ENCODE measurements at places on chromosomes 13 and 19. TPM values are rescaled to one million over a fixed set of nuclear protein-coding genes. Genes with fewer than 3 reads are reported as not detected.

The OR10H1 gene
- not detected for total RNA-seq

The ELANE gene
- 0.97 TPM for total RNA-seq

DNA sequence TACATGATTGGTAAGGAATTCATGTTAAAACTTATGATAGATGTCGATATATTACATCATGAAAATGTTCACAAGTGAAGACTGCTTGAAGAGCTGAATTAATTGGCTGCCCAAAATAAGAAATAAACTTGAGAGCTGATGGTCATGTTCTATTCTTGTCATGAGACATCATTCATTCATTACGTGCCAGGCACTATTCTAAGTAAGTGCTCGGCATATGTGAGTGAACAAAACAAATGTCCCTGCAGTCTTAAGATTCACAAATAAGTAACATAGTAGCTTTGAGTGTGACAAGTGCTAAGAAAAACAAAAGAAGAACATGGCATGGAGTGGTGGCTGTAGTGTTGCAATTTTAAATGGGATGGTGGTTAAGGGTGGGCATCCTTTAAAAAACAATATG, 329.3 kb downstream of the SUCLA2 start:
- DNase-seq = no peak

DNA sequence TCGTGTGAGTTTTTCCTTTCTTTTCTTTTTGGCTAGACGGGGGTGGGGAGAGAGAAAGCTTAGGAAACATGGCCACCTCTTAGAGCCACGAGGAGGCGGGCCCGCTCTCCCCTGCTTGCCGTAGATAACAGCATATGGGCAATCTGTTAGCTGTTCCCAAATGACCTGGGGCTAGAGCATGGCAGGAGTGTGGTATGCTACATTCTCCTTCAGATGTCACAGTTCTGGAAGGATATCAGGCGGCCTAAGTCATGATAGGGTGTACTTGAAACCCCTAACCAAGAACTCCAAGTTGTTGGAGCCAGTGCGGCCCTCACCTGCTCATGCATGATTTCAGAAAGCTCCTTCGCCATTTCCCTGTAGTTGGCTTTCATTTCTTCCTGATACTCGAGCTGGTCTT, 44.3 kb upstream of the SLC15A1 start:
- DNase-seq = no peak

GRCh38 chr13:19794631-19795030, 11.9 kb upstream of the PSPC1 start:
- DNase-seq = no peak

DNA sequence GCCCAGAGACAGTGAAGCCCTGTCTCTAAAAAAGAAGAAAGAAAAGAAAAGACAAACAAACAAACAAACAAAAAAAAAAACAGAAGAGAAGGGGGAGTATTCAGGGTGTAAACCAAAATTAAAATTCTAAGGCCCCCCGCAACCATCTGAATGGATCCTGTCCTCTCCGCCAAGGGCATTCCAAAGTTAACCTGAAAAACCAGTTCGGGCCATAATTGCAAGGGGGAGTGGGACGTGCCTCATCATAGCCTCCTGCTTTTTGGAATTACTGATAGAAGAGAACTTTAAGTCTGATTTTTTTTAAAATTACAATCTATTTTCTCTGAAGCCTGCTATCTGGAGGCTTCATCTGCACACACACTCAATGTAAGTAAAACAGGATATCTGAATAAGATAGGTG, 5.7 kb upstream of the IFNL2 start:
- no peak for DNase-seq

DNA sequence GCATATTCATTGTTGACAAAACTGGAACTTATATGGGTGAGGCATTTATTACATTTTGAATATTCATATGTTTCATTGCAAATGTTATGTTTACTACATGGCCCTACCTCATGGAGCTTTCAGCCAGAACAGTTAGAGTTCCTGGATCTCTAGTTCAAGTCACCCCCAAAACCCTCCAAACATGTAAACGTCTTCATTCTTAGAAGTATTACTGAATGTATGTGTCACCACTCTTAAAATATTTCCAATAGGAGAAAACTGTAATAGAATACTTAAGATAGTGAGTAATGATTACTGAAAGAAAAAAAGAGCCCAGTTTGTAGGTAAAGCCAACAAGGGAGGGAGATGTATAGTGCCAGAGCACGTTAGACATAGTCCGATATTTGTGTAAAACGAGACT, 23.5 kb downstream of the URI1 start:
- DNase-seq = no peak

DNA sequence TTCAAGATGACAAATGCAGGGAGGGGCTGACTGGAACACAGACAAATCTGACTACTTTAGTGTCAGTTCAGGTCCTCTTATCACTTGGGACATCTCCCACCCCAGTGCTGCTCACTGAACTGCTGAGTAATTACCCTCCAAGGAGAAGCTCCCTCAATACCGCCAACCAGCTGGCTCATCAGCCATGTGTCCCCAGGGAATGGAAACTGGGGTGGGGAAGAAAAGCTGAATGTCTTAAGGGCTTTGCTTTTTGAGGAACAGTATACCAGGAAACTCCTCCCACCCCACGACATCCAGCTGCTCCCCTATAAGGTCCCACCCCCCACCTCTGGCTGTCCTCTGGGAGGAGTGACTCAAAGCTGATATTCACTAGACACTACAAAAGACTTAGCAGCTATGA, 2.0 kb downstream of the ZNF823 start:
- DNase-seq = no peak

GRCh38 chr13:100339411-100339940, 249.1 kb downstream of the GGACT start:
- DNase-seq = no peak

GRCh38 chr19:20640023-20640422, 21.3 kb downstream of the ZNF626 start:
- no peak for DNase-seq

DNA sequence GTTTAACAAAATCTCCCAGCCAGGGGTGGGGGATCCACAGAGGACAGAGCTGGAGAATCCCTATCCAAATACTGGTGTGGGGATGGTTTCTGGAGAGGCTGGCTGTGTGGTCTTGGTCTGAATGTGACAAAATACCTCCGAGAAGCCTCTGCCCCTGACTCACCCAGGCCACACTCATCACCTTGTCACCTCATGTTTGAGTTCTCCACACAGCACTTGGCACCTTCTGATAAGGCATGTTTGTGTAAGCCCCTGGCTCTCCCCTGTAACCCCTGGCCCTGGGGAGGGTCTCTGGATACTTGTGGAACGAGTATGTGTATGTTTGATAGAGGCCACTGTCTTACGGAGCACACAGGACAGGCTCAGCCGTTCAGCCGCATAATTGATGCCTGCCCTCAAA, 14.7 kb downstream of the TECR start:
- no peak for DNase-seq

Data from lower lobe of right lung (tissue), 2 donors.